NCI-H1436 (cell line): ENCODE measurements at places on chromosomes 7 and 10.

GRCh38 chr7:99407872-99408378 lies 472 bp downstream of the PDAP1 start:
- DNase-seq: peak; percentile 26

DNA sequence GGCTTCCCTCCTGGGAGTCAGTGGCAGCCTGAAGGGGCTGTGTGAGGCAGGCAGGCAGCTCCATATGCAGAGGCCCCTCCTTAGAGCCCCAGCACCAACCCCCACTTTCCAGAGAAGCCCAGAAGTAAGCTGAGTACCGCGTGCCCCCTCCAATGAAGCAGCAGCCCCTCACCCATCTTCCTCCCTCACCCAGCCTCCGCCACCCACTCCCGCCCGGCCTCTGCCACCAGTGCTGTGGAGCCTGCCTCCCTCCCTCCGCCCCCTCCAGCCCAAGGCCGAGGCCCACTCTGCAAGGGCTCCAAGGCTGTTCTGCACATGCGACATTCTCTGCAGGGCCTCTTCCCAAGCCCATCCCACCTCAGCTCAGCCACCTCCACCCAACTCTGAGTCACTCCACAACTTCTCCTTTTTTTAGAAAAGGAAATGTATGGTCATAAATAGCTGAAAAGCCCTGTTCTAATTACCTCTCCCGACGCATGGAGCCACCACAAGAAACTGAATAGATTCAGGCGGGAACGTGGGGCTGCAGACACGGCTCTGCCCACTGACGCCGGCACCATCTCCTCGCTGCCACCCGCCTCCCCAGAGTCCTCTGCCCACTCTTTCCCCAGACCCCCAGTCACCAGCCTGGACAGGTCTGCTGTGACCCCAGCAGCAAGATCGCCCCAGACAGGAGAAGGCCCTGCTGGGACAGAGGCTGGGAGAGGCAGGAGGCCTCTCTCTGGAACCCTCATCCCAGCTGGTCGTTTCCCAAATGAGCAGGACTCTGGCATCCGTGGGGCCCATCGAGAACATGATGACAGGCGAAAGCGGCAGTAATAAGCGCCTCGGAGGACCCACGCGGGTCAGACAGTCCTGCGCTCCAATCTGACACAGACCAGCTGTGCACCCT lies 213.9 kb downstream of the MAD1L1 start:
- DNase-seq: no peak

DNA sequence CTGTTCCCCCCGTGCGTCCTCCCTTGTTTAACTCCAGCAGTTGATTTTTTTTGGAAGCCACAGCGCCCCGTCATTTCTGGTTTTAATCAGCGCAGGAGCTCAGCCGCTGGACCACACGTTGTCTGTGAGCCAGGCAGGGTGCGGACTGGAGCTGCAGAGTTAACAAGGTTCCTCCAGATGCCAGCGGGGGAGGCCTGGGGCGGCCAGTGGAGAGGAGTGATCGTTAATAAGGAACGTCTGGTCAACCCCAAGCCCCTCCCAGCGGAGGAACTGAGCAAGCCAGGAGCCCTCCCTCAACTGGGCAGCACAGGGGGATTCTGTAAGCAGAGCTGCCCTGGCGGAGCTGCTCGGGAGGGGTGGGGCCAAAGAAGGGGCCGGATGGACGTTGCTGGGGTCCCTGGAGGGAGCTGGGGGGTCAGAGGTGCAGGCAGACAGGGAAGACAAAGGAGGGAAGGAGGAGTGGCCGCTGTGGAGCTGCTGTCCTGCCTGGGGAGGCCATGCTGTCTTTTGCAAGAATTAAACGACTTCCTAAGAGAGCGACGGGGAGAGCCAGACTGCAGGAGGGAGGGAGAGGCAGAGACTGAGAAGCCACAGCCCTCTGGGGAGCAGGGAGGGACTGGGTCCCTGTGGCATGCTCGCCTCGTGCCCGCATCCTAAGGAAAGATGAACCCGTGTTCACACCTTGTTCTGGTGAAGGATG lies 537.1 kb upstream of the FOXK1 start:
- no peak for DNase-seq

DNA sequence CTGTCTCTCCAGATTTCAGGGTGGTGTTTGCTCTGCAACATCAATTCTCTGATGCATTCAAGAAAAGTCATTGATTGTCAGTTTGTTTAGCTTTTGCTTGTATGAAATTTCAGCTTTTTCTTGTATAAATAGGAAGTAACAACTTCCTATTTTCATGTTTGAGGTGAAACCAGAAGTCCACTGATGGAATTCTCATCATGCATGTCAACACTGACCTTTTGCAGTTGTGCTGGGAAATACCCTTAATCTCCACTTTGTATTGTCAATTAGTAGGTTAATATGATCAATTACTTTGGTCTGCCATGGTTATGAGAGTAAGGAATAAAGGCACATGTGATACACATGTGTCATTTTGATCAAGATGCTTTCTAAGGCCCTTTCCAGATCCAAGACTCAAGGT lies 208.8 kb upstream of the HPS1 start:
- DNase-seq: no peak
